ENCODE measurements at places on chromosomes 4 and X.

- no peak for DNase-seq
Measured at GRCh38 chrX:117838581-117839331, 277.9 kb downstream of the KLHL13 start.

DNA sequence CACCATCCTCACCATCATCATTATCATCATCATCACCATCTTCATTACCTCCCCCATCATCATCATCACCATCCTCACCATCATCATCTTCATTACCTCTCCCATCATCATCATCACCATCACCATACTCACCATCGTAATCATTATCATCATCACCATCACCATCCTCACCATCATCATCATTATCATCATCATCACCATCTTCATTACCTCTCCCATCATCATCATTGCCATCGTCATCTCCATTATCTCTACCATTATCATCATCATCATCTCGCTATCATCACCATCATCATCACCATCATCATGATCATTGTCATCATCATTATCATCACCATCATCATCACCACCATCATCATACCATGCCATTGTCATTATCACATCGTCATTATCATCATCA lies 362.9 kb downstream of the DHRSX start:
- DNase-seq: no peak

DNA sequence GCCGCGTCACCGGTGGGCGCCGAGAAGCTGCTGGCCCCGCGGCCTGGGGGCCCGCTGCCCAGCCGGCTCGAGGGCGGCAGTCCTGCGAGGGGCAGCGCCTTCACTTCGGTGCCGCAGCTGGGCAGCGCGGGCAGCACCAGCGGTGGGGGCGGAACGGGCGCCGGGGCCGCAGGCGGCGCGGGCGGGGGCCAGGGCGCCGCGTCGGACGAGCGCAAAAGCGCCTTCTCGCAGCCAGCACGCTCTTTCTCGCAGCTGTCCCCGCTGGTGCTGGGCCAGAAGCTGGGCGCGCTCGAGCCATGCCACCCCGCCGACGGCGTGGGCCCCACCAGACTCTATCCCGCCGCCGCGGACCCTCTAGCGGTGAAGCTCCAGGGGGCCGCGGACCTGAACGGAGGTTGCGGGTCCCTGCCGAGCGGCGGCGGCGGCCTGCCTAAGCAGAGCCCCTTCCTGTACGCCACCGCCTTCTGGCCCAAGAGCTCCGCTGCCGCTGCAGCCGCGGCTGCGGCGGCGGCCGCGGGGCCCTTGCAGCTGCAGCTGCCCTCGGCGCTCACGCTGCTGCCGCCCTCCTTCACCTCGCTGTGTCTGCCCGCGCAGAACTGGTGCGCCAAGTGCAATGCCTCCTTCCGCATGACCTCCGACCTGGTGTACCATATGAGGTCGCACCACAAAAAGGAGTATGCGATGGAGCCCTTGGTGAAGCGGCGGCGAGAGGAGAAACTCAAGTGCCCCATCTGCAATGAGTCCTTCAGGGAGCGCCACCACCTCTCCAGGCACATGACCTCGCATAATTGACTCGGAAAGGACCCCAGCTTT lies 5.6 kb downstream of the PRDM8 start:
- no peak for DNase-seq

DNA sequence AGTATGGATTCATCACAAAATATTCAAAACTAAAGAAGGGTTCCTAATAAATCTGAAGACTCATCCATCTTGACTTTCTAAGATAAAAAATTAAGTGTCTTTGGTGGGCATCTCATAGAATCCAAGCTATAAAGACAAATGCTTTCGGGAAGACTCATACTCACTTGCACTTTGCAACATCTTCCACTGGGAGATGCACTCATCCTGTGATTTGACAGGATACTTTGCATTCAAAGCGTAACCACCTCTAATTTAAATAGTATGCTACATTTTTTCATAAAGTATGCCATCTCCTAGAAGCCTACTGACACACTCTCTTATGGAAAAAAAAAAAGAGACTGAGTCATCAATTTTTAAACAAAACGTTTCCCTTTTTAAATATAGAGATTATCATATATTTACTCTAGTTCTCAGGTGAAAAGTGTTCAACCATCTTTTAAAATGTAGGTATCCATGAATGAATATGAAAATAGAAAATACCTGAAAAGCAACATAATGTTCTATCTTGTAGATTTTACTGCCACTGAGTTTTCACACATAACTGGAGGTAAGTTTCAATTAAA lies 119.6 kb downstream of the KLHL13 start:
- no peak for DNase-seq

- no peak for DNase-seq
Measured at GRCh38 chr4:144304025-144304424, 163.5 kb upstream of the GYPA start.

DNA sequence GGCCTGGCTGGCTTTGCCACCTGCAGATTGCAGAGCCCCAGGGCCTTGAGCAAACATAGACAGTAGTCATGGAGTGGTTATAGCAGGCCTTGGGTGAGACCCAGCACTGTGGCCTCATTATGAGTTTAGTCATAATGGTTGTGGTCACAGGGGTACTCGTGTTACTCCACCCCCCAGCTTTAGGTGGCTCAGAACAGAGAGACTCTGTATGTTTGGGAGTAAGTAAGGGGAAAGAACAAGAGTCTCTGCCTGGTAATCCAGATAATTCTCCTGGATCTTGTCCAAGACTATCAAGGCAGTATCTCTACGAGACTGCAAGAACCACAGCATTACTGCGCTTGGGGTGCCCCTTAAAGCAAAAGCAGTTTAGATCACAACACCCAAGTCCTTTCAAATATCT lies 62.3 kb upstream of the SCRG1 start:
- DNase-seq: no peak

DNA sequence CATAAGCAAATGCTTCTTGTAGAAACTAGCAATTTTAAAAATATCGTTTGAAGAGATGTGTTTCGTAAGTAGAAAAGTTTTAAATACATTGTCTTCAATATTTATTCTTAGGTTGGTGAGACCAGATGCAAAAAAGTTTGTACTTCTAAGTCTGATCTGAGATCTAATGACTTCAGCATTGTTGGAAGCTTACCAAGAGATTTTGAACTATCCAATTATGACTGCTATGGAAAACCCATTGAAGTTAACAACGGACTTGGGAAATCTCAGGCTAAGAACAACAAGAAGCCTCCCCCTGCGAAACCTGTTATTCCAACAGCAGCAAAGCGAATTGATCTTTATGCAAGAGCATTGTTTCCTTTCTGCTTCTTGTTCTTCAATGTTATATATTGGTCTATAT lies 50.2 kb upstream of the GRIA2 start:
- no peak for DNase-seq

DNA sequence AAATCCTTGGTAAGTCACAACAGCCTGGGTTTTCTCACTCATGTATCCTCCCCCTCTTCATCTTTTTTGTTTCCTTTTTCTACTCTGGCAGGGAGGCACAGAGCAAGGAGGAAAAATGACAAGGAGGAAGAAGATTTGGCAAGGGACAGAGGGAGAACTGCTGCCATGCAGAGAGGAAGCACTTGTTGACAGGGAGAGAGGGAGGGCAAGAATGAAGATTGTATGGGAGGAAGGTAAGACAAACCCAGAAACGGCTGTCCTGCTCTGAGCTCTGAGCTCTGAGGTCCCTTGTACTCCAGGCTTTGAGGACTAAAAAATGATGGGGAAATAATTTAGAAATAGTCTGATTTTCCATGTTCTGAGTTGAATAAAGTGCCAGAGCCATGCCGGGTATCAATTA lies 123.9 kb downstream of the DCHS2 start:
- no peak for DNase-seq

DNA sequence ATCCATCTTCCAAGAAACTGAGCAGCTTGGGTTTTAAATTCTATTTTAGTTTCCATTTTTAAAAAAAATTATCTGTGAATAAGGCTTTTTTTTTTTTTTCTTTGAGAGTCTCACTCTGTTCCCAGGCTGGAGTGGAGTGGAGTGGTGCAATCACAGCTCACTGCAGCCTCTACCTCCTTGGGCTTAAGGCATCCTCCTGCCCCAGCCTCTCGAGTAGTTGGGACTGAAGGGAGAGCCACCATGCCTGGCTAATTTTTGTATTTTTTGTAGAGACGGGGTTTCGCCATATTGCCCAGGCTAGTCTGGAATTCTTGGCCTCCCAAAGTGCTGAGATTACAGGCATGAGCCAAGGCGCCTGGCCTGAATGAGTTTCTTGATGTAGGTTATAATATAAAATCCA lies 1.4 kb downstream of the ENOPH1 start:
- no peak for DNase-seq

DNA sequence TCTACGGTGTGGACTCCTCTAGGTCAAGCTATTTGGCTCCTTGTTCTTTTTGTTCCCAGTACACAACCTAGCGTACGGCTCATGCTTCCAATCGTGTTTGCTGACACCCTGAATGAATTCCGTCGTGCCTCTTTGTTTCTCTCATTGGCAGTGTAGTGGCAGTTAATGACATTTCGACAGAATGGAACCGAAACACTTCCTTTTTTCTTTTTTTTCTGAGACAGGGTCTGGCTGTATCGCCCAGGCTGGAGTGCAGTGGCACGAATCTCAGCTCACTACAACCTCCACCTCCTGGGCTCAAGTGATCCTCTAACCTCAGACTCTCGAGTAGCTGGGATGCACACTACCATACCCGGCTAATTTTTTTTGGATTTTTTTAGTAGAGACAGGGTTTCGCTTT lies 113.3 kb upstream of the ATP6AP2 start:
- no peak for DNase-seq

GRCh38 chrX:39451046-39451445 lies 646.7 kb downstream of the BCOR start:
- DNase-seq: no peak

DNA sequence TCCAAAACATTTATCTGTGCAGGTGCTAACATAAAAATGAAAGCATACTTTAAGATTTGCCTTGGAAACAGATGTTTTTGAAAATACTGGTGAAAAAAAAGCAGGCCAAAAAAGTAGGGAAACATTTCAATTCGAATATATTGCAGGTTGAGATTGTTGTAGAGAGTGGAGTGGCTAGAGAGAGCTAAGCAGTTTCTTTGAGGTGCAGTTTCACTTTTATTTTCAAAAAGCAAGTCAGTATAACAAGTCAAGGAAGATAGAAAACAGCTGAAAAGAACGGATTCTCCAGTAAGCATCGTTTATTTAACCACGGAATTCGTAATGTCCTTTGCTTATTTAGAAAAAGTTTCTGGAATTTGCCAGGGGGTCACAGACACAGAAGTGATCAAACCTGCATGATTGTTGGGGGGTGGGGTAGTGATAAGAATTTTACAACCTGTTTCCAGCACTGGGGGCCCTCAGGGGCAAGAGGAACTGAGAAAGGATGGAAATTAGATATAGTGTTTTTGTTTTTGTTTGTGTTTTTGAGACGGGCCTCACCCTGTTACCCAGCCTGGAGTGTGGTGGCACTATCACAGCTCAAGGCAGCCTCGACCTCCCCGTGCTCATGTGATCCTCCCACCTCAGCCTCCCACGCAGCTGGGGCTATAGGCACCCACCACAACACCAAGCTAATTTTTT lies 175.0 kb downstream of the TENM3 start:
- no peak for DNase-seq

GRCh38 chrX:14630733-14631132 lies 101.4 kb downstream of the GLRA2 start:
- no peak for DNase-seq

DNA sequence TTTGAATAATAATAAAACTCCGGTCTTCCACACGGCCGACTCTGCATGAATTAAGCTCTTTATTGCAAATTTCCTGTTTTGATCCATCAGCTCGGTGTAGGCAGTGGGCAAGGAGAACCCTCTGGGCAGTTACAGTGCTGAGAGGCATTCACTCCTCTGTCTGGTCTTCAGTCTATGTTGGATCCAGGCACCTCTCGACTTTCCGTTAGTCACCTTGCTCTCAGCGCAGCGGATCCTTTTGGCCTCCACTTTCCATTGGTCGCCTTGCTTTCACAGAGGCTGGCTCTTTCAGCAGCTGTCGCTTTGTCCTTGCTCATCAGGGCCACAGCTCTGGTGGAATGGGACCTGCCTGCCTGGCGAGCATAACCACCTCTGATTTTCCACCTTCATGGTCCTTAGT lies 52.9 kb downstream of the TRMT44 start:
- no peak for DNase-seq

DNA sequence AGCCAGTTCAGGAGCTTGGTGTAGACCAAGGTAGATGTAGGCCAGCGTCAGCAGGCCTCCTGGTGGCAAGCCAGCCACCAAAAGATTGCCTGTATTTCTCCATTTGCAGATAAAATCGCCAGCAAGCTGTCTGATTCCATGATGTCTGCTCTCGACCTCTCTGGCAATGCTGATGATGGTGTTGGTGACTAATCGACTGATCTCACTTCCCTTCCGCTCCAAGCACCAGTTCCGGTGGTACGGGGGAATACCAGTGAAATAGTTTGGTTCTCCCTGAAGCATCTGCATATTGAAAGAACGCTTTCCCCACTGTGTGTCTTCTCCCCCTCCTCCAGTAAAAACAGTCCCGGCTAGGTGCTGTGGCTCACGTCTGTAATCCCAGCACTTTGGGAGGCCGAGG lies 30.4 kb downstream of the GNL3L start:
- no peak for DNase-seq

GRCh38 chr4:152607178-152607577 lies 71.3 kb upstream of the FBXW7 start:
- DNase-seq: no peak

GRCh38 chrX:12390301-12390700 lies 252.0 kb downstream of the FRMPD4 start:
- DNase-seq: no peak

DNA sequence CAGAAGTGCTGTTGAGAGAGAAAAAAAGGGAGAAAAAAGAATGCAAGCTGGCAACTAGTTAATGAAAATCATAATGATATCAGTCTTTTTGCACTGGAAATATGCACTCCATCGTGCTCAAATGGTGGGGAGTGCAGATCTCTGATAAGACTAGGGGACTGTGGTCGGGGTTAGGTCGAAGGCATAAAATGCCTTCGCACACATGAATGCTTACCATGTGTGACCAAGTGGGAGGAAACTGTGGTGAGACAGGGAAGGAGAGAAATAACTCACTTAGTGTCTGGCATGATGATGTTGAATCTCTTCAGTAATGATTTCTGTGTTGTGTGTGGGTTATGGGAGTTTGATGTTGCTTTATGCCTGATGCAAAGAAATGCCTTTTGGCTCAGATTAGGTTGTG lies 358.9 kb downstream of the FBXO8 start:
- no peak for DNase-seq

DNA sequence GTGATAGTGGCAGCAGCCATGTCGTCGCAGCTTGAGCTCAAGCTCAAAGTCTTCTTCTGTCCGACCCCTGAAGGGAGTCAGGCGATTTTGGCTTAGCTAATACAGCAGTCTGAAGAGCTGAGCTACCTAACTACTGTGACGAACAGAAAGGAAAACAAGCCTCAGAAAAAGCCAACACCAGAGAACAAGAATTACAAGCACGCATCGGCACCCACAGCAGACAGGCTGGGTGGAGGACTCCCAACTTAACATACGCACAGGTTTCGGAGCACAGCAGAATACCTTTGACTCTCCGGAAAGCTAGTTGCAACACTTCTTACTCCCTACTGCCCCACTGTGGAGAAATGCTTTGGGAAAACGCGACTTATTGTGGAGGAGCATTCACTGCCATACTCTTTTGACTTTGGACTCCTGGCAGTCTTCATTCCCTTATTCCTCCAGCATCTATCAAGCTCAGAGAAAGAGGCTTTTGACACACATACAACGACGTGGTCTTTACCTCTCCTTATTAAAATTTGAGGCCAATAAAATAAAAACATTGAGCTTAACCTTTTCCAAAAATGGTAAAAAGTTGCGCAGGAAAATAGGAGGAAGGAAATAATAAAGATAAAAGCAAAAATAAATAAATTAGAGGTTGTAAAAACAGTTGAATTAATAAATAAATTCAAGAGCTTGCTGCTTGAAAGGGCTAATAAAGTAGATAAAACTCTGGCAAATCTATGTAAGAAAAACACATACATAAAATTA lies 41.3 kb upstream of the GPC3 start:
- no peak for DNase-seq
